Stimulated activated CD4-positive, alpha-beta T cell treated with anti-CD3 and anti-CD28 coated beads, Interleukin-1b, Interleukin-23, amount 100 ng/mL, for 1 hour (primary cell): ENCODE measurements at places on chromosomes 11 and 22.

DNA sequence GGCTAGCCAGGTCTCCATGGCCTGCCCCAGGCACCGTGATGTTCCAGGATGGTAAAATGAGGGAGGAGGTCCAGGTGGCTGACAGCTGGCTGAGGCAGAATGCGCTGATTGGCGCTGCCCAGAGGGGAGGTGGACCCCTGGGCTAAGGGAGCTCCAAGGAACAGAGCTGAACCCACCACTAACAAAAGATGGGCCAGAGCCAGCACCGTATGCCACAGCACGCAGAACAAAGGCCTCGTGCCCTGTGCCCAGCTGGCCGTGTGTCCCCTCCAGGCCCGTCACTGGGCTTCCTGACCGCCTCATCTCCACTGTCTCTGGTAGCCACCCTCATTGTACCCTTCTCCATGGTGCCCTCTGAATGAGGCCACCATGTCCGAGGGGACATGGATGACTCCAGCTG, 19.6 kb upstream of the PRODH start:
- no peak for DNase-seq

GRCh38 chr11:8593935-8594909, at the start of gene STK33:
STK33 (minus strand) TSS chr11:8594228; CDS start chr11:8474905, 119,323 bp downstream.
- no peak for DNase-seq

GRCh38 chr11:1389932-1390568, at the start of gene BRSK2:
BRSK2 (plus strand) TSS chr11:1389934; CDS start chr11:1390285, 351 bp downstream.
- no peak for DNase-seq

GRCh38 chr11:36540998-36541397, 26.8 kb upstream of the RAG1 start:
- DNase-seq, result no peak
